ENCODE measurements at places on chromosomes 5 and 9.

GRCh38 chr9:136856079-136856476, 3.9 kb downstream of the MAMDC4 start:
- no peak for DNase-seq

GRCh38 chr5:95606419-95606818, 13.5 kb upstream of the GPR150 start:
- no peak for DNase-seq

- DNase-seq, result peak; percentile 19
Measured at GRCh38 chr9:34403554-34404380, 27.1 kb upstream of the MYORG start.

- peak; percentile 37 for DNase-seq
Measured at GRCh38 chr5:90161414-90161813, 248.1 kb downstream of the CETN3 start.

DNA sequence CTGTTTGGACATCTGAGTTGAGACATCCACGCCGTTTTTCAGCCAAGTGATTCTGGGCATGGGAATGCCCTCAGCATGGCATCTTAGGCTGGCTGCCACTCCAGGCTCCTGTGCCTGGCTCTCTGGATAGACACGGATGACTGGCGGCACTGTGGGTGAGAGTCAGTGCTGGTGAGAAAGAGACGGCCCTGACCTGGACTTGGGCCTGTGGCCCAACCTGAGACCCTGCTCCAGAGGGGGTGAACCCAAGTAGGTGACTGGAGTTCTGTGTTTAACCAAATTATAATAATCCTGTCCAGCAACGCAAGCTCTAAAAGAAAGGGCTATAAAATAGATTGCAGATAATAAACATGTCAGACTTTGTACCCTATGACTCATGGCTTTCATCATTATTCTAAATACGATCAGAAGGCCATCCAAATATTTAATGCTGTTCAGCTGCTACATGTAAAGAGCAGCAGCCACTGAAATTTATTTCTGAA, 173.9 kb downstream of the HSPA4 start:
- no peak for DNase-seq

GRCh38 chr9:69916950-69917349, 96.3 kb downstream of the CFAP95 start:
- no peak for DNase-seq

DNA sequence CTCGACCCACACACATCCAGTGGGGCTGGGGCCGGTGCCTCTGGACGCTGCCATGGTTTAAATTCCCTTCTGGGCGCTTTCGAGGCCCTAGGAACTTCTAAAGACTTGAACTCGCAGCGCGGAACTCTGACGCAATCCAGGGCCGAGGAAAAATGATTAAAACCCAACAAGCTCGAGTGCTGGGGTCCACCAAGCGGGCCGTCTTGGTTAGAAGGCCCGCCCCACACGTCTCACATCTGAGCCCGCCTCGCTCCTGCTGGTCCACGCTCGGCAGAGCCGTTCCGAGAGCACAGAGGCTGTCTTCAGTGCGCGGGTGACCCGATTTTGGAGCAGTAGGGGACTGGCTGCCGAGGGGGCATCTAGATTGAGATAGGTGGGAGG, 1.5 kb downstream of the CRHBP start:
- no peak for DNase-seq

- no peak for DNase-seq
Measured at GRCh38 chr5:16580382-16580781, 36.4 kb downstream of the RETREG1 start.

GRCh38 chr9:83247732-83248131, 184.8 kb upstream of the RASEF start:
- no peak for DNase-seq

- DNase-seq, result no peak
Measured at GRCh38 chr5:42496397-42497156, 73.3 kb downstream of the GHR start.

GRCh38 chr5:146947181-146947941, 68.8 kb upstream of the PPP2R2B start:
- DNase-seq, result no peak

DNA sequence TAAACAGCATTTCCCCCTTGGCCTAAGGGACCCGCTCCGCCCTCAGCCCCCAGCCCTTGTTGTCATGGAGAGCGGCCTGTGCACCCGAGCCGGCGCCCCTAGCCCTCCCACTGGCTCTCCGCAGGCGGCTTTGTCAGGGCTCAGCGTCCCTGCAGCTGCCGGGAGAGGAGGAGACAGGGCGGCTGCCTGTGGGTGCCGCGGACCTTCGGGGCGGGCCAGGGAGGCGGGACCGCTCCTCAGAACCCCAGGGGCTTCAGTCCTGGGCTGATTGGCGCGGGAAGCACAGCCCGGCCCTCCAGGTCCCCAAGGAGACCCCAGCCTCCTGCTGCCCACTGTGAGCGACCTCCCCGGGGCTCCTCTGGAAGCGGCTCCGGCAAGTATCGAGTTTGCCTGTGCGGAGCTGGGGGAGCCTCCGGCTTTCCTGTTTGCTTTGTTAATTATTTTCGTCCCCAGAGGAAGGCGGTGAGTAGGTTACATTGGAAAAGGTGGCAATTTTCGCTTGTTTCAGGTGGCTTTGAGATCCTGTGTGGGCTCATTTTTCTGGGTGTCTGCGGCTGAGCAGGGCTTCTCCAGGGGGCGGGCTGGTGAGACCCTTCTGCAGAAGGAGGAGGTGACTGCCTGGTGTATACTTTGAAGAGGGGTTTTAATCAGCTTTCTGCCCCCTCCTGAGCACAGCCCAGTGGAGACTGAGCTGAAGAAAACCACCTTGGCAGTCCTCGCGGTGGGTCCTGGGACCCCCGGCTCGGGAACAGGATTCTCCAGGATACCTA, at the start of gene FGD3:
Gene FGD3 (plus strand): TSS at position 256 of the 770 bp plus-strand sequence. CDS start 28,734 bp downstream, outside the sequence.
- peak; percentile 37 for DNase-seq

DNA sequence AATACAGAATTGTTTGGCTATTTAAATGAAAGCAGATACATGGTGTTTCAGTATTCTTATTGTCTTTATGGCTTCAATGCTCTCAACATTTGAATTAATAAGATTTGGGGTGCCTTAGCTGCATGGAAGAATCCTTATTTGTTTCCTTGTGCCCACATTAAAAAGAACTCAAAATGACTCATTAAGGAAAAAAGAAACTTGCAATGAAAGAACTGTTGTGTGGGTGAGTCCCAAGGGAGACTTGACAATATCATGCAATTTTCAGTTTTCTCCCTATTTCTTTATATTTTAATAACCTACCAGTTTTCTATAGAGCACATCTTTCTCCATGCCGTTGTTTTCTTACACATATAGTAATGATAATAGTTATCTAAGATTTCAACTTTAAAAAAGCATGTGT, 404.0 kb downstream of the PDE4D start:
- no peak for DNase-seq

DNA sequence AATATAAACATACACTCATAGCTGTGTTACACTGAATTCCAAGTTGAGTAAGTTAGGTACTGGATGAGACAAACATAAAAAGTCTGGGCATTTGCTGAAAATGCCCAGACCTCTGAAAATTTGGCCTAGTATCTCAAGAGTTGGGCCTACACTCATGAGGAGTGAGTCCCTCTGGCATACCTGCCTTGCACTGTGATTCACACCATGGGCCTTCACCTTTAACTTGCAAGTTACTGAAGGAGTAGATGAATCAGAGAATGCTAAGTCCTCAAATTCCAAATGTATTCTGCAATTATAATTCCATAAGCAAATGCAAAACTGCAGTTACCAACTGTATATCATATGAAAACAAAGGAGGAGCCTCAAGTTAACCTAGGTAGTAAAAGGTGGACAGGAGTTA, 32.3 kb upstream of the C9orf40 start:
- no peak for DNase-seq

- no peak for DNase-seq
Measured at GRCh38 chr9:78021697-78022096, 9.9 kb downstream of the GNAQ start.

DNA sequence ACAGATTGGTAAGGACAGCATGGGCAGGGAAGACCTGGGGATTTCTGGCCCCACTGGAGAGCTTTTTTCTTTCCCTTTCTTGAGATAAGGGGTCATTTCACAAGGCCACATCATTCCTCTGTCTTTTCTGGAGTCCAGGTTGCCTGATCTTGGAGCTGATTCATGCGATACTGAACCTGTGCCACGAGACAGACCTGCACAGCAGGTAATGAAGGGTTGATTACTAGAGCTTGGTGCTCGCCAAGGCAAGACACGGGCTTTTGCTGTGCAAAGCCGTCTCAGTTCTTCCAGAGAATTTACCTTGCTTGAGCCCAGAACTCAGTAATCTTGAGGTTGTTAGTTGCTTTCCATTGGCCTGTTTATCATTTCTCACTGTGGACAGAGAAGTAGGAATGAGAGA, 39.2 kb downstream of the NUP188 start:
- no peak for DNase-seq

- DNase-seq, result no peak
Measured at GRCh38 chr5:167514461-167514860, 777.0 kb upstream of the WWC1 start.

- DNase-seq, result peak; percentile 48
Measured at GRCh38 chr5:139746691-139747582, 48.7 kb upstream of the PSD2 start.

DNA sequence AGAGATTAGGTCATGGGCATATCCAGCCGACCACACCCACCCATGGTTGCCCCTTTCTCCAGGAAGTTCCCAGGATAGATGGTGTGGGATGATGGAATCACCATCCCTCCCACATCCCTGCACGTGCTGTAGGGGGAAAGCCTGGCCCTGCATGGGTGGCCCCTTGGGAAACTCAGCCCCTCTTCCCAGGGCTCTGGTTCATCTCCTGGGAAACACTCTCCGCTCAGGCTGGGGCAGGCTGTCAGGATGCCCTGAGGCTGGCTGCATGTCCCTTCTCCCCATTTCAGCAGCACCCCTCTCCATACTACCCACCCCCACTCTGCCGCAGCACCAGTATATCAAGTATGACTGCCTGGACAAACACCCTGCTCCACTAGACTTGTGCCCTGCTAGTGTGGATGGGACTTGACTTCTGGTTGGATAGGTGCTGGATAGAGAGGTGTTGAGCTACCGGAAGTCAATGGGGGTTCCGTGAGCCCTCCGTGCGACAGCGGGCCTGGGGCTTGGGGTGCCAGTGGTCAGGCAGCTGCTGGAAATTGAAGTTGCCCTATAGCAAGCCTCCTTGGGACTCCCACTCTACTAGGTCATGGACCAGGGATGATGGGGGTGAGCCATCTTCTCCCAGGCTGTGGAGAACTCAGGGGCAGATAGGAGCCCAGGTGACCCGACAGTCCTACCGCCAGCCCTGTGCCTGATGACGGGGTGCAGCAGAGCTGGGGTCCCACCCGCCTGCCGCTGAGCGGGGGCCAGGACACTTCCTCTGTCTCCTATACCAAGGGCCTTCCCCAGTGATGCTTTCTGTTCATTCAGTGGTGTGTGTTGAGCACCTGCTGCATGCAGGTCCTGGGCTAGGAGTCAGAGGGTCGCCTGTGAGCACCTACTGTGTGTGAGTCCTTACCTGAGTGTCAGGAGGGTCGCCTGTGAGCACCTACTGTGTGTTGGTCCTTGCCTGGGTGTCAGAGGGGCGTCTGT, 69.4 kb upstream of the COL5A1 start:
- DNase-seq, result no peak

DNA sequence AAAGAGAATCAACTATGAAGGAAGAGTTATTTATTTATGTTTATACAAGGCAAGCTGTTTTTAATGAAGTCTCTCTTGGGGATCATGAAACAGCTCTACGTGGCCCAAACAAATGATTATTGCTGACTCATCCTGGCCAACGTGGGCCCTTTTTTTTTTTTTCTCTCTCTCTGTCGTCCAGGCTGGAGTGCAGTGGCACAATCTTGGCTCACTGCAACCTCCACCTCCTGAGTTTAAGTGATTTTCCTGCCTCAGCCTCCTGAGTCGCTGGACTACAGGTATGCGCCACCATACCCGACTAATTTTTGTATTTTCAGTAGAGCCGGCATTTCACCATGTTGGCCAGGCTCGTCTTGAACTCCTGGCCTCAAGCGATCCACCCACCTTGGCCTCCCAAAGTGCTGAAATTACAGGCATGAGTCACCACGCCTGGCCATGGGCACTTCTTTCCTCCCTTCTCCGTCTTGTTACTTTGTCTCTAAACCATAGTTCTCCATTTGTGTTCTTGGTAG, 98.3 kb downstream of the BASP1 start:
- DNase-seq, result no peak

DNA sequence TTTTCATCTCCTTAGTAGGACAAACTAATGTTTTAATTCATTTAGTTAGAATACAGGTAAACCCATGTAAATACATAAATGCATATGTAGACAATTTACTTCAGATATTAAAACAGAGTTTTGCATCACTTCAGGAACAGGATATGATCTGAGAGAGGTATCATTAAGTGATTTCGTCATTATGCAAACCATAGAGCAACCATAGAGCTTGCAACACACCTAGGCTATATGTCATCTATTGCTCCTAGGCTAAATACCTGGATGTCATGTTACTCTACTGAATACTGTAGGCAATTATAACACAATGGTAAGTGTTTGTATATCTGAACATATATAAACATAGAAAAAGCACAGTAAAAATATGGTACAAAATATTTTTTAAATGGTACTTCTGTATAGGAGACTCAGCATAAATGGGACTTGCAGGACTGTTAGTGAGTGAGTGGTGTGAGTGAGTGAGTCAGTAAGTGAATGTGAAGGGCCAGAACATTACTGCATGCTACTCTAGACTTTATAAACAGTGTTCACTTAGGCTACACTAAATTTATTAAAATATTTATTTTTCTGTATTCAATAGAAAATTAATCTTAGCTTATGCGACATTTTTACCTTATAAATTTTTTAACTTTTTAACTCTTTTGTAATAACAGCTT, 1377.5 kb upstream of the CDH9 start:
- no peak for DNase-seq

GRCh38 chr5:10626473-10627013, 62.7 kb downstream of the ANKRD33B start:
- DNase-seq, result no peak

GRCh38 chr9:11340654-11341053, 727.9 kb upstream of the PTPRD start:
- no peak for DNase-seq

DNA sequence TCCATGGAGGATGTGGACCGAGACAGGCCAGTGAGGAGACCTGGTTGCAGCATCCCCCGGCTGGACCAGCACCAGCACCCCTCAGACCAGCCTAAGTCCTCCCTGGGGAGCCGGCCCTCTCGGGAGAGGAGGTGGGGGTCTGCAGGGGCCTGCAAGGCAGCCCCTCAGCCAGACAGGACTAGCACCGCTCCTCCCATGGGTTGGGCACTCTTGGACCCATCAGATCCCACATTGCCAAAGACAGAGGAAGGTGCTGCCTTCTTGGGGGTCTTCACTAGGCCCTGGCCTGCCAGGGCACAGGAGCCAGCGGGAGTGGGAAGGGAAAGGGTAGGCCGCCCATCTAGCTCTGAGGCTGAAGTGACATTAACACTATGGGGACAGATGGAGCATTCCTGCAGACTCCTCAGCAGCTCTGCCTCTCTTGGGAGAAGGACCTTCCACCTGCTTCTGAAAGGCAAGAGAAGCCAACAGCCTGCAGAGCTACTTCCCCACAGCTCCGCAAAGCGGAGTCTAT, 6.8 kb downstream of the IL13 start:
- DNase-seq, result no peak

GRCh38 chr9:99288830-99289229, 66.7 kb downstream of the SEC61B start:
- DNase-seq, result no peak

Measured in NCI-H748 treated with DMSO at 0.1 percent for 48 hours (cell line).